ENCODE measurements at places on chromosomes 4 and X. TPM values are rescaled to one million over a fixed set of nuclear protein-coding genes. Genes with fewer than 3 reads are reported as not detected.

GRCh38 chr4:73683456-73683855, 56.9 kb upstream of the CXCL8 start:
- DNase-seq: no peak

- no peak for DNase-seq
These were observed 98.4 kb downstream of the PHKA2 start for GRCh38 chrX:18885328-18886004.

DNA sequence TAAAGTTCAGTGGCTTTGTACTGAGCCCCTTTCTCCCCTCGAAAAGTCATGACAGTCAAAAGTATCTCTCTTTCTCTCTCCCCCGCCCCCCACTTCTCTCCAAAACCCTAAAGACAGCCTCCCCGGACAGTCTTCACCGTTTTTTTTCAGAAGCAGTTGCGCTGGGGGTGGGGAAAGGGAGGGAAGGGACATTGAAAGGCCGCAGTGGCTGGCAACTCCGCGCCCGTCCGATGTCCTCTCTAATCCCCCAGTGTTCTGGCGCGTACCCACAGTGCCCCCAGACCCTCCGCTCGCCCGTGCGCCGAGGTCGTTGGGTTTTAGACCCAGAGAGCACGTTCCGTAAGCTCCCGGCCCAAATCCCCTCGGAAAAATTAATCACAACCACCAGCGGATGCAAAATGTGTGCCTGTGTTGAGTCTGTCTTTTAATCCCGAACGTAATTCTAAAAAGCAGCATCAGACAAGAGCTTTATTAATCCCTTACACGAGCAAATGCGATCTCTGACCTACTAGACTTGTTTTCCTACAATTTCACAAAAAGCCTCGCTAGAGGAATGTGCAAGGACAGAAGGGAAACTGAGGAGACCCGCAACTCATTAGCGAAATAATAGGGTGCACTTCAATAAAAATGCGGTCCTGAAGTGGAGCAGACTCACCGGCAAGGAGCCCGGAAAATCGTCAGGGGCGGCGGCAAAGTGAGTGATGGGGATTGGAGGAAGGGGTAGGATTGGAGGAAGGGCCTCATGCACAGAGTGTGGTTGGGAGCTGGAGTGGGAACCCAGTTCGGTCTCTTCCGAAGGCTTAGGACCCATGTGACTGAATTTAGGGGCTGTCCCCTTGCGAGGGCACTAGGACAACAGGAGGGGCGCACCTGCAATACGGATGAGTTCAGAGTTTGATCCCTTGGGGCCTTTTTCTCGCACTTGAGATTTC, 12.2 kb upstream of the PRDM8 start:
- DNase-seq: peak; percentile 63

- peak; percentile 64 for DNase-seq
These were observed 5.1 kb upstream of the TNIP2 start for GRCh38 chr4:2761035-2761923.

TMPRSS11A gene
- not detected for total RNA-seq

- DNase-seq: no peak
These were observed 30.3 kb downstream of the MAGEA1 start for GRCh38 chrX:153209347-153209746.

BTK gene
- total RNA-seq: 0.09 TPM

POLN gene
- total RNA-seq: 1.5 TPM

Measured in H9 (cell line).